Uterine smooth muscle cell (primary cell): ENCODE measurements at places on chromosomes 12 and 14. TPM values are rescaled to one million over a fixed set of nuclear protein-coding genes. Genes with fewer than 3 reads are reported as not detected.

C14orf180 gene
- not detected in 2 replicates for total RNA-seq

TAS2R19 gene
- 7.9 and 10.8 TPM in 2 replicates for total RNA-seq

C12orf50 gene
- total RNA-seq = under 0.01 TPM in 1 of 2 replicates, not detected in the other

TSPAN19 gene
- total RNA-seq = 0.11 and 0.25 TPM in 2 replicates

MDGA2 gene
- 0.11 TPM in 1 of 2 replicates, not detected in the other for total RNA-seq

RNF34 gene
- total RNA-seq = 53.2 and 64.7 TPM in 2 replicates

TBX3 gene
- 113 and 160 TPM in 2 replicates for total RNA-seq

KRT5 gene
- total RNA-seq = 0.22 TPM in 1 of 2 replicates, not detected in the other

IL31 gene
- not detected in 2 replicates for total RNA-seq

PTPRO gene
- total RNA-seq = 0.50 and 0.55 TPM in 2 replicates

RD3L gene
- total RNA-seq = not detected in 2 replicates

COX8C gene
- not detected in 2 replicates for total RNA-seq

ESRRB gene
- total RNA-seq = not detected in 2 replicates

GALNT16 gene
- total RNA-seq = 0.22 and 1.1 TPM in 2 replicates

OR6S1 gene
- not detected in 2 replicates for total RNA-seq

LTBR gene
- 31.2 and 56.7 TPM in 2 replicates for total RNA-seq

CLEC4A gene
- 0.33 and 0.50 TPM in 2 replicates for total RNA-seq

JAG2 gene
- 0.66 and 2.0 TPM in 2 replicates for total RNA-seq

SIRT4 gene
- 0.66 and 2.4 TPM in 2 replicates for total RNA-seq

CDKL1 gene
- 27.4 and 84.9 TPM in 2 replicates for total RNA-seq

CCDC196 gene
- total RNA-seq = not detected in 2 replicates

CCDC177 gene
- under 0.01 TPM in 1 of 2 replicates, not detected in the other for total RNA-seq

PLEKHH1 gene
- 0.62 and 0.77 TPM in 2 replicates for total RNA-seq

DLK1 gene
- total RNA-seq = not detected in 2 replicates

RHOJ gene
- 0.22 and 0.87 TPM in 2 replicates for total RNA-seq

GRIP1 gene
- 1.3 and 3.5 TPM in 2 replicates for total RNA-seq

EEA1 gene
- 31.5 and 50.6 TPM in 2 replicates for total RNA-seq

VSIG10 gene
- total RNA-seq = 24.5 and 28.6 TPM in 2 replicates

MANSC4 gene
- total RNA-seq = not detected in 2 replicates

MSRB3 gene
- total RNA-seq = 30.4 and 44.0 TPM in 2 replicates

TESPA1 gene
- not detected in 2 replicates for total RNA-seq

MAP3K9 gene
- 1.4 and 3.5 TPM in 2 replicates for total RNA-seq

TMEM119 gene
- 61.6 and 95.1 TPM in 2 replicates for total RNA-seq

LHX5 gene
- not detected in 2 replicates for total RNA-seq

WNT5B gene
- total RNA-seq = 91.7 and 96.5 TPM in 2 replicates

TAS2R7 gene
- not detected in 2 replicates for total RNA-seq

TEX52 gene
- 0.12 TPM in 1 of 2 replicates, not detected in the other for total RNA-seq

LGMN gene
- total RNA-seq = 10.3 and 25.9 TPM in 2 replicates

MGP gene
- total RNA-seq = 4.0 and 45.0 TPM in 2 replicates

RIPK3 gene
- total RNA-seq = 0.50 and 1.00 TPM in 2 replicates

FGF6 gene
- total RNA-seq = not detected in 2 replicates

PLA2G1B gene
- total RNA-seq = not detected in 2 replicates

DCN gene
- total RNA-seq = 87.0 and 193 TPM in 2 replicates

GARIN6 gene
- total RNA-seq = not detected in 2 replicates

MTHFD1 gene
- 54.0 and 114 TPM in 2 replicates for total RNA-seq

SLC6A15 gene
- 47.1 and 78.4 TPM in 2 replicates for total RNA-seq

CLEC9A gene
- not detected in 2 replicates for total RNA-seq

TARBP2 gene
- 46.6 and 60.2 TPM in 2 replicates for total RNA-seq

SPIC gene
- not detected in 2 replicates for total RNA-seq

CABP1 gene
- 0.44 and 1.1 TPM in 2 replicates for total RNA-seq

AQP2 gene
- not detected in 2 replicates for total RNA-seq

B4GALNT1 gene
- 3.4 and 4.0 TPM in 2 replicates for total RNA-seq
